BJ (cell line): ENCODE measurements at places on chromosomes 5 and 9.

DNA sequence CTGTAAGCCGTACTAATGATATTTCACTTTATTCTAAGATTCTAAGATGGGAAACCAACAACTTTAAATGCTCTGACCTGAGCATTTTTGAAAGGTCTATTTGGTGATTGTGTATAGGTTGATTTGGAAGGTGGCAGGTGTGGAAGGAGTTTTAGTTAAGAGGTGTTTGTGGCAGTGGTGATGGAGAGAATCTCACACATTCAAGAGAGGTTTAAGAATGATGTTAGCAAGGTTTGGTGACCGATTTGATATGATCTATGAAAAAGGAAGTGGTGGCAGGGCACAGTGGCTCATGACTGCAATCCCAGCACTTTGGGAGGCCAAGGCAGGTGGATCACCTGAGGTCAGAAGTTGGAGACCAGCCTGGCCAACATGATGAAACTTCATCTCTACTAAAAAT lies 319.2 kb upstream of the CD180 start:
- DNase-seq = no peak

DNA sequence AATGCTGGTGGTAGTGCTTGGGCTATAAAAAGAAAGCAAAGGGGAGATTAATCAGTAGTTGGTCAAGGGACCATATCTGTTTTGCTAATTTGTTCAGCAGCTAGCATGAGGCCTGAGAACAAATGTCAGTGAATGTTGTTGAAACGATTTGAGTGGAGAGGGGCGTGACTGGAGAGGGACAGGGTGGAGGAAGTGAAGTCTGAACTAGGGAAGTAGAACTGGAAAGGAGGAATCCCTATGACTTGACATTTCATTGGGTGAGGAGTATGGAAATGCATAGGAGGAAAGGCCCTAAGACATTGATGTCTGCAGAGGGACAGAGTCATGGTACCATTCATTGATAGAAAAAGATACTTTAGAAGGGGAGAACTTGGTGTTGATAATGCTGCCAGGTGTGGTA lies 19.7 kb downstream of the TLE4 start:
- no peak for DNase-seq

DNA sequence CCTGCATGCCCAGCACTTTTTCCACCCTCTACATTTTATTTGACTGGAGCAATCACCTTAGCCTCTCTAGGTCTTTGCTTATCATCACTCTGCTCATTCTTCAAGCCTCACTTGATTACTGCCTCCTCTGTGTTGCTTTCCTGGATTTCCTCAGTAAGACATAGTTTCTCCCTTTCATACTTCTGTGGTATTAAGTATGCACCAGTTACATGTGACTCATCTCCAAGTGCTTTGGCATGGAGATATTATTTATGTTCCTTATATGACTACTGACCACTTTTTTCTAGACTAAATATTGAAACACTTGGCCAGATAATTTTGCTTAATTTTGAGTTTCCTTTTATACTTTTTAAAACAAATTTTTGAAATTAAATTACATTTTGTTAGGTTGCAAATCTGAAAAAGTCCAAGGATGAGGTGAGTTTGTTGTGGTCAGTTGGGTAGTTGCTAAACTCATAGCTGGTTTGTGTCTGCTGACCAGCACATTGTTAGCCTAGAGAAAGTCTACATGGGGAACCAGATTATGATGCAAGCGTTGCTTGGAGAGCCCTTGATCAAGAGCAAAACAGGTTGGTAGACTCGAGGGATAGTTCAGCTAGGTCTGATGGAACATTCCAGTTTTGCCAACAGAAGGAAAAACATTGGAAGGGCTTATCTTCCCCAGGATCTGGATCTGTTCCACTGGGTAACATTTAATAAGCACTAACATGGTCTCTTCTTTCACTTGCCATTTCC lies 140.2 kb downstream of the TMC1 start:
- peak; percentile 25 for DNase-seq

GRCh38 chr9:69089491-69089890 lies 53.9 kb downstream of the FXN start:
- no peak for DNase-seq

DNA sequence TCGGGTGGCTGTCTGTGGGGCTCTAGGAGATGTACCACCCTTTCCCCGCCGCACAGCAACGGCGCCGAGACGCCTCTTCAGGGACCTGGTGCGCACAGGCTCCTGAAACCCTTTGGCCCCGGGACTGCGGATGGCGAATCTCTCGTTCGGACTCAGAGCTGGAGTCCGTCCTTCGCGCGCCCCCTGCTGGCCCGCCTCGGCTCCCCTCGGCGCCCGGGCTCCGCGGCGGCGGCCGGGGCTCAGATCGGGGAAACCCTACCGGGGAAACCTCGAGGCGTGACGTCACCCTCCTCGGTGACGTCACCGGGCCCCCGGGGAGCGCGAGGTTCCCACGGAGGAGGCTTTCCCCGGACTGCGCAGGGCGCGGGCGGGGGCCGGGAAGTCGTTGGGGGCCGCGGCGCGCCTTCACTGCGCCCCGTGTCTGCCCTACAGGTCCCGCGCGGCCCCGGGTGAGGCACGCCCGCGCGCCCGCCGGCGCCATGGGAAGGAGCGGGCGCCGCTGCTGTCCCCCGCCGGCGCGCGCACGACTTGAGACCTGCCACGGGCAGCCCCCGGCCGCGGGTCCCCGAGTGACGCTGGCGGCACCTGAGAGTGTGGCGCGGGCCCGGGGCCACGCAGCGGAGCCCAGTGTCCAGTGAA lies 7.9 kb downstream of the PRR7 start:
- DNase-seq = no peak

DNA sequence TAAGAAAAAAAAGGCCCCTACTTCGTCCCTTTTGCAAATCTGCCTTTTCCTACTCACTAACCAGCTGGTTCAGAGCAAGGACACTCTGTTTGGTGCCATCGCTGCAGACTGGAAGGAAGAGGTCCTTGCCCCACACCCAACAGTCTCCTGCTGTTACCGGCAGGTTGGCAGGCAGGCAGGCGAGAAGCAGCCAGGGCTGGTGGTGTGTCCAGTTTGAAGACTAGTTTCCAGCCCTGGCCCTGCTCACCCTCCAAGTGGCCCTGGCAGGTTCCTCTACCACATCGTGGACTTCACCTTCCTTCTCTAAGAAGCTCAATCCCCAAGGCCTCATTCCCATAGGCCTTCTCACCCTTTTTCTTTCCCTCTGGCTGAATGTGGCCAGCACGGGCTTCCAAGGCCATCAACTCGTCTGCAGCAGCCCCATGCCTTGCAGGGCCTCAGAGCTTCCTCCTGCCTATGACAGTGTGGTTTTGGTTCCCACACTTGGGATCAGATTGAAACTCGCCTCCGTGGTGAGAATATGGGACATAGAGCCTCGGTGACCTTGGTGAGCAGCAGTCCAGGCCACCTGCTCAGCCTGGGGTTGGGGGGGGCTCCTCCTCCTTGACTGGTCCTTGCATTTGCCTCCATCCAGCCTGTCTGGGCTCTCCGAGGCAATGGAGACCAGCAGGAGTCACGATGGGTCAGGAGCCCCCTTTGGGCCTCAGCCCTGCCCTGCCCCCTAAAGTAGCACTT lies 22.9 kb downstream of the TGFBI start:
- DNase-seq = no peak

GRCh38 chr5:138655530-138656190 lies 80.5 kb upstream of the HSPA9 start:
- DNase-seq = no peak

GRCh38 chr9:99421369-99421768 lies 199.3 kb downstream of the SEC61B start:
- DNase-seq = no peak

GRCh38 chr9:136392538-136393449 lies 7.2 kb downstream of the SNAPC4 start:
- DNase-seq = no peak

- DNase-seq = no peak
Measured at GRCh38 chr5:134432677-134433359, 21.1 kb upstream of the CDKN2AIPNL start.

DNA sequence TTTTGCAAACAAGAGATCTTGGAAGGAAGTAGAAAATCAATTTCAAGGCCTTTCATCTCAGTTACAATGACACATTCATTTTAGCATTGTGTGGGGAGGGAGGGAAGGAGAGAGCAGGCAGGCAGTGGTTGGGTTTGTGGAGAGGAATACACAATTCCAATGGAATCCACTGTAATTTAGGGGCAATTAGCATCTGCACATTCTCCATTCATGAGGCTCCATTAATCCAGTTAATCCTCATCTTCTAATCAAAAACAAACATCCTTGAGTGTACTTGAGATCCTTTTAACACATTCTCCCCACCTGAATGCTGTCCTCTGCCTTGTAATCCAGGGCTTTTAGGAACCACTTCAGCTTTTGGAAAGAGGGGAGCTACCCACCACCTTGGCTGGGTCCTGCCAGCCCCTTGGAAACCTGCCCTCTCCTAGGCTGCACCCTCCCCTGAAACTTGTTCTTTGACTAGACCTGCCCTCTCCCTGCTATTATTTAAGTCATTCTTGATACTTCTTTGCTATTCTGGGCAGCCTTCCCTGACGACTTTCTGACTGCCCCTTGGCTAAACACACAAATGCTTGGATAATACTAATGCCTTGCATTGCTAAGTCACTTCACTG lies 271.2 kb downstream of the SLIT3 start:
- DNase-seq = no peak

- DNase-seq = no peak
Measured at GRCh38 chr5:83440826-83441225, 30.7 kb upstream of the VCAN start.

DNA sequence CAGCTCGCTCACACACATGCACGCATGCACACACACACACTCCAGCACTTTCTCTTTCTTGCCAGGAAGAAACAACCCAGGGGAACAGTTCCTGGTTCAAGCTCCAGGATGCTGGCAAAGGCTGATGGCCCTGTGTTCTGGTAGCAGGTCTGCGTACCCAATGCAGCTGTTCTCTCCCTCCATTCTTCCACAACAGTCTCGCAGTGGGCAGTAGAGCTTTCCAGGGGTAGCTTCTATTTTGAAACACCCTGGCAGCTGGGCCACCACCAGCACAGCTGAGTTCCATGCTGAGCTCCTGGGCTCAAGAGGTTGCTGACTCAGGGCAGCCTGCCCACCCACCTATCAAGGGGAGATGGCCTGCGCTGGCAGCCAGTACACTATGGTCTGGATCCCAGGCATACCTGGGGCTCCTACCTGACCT lies 4.7 kb downstream of the VDAC1 start:
- DNase-seq = no peak

- no peak for DNase-seq
Measured at GRCh38 chr9:33742519-33742918, 52.8 kb upstream of the PRSS3 start.

DNA sequence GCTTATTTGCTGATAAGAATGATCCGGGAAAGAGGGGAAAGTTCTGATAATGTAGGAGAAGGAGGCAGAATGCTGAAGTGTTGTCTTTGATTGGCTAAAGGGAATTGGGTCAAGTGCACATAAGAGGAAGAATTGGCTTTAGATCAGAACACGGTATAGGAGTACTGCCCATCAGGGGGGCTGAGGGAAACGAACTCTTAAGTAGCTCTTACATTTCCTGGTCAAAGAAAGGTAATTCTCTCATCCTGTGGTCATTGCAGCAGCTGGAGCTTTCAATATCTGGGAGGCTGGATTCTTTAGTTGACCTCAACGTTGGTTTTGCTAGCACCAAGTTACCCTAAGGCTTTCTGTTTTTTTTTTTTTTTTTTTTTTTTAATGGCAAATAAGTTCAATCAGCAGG lies 178.7 kb upstream of the NR3C1 start:
- DNase-seq = no peak
